SHP77 (cell line): ENCODE measurements at places on chromosomes 11 and 22.

DNA sequence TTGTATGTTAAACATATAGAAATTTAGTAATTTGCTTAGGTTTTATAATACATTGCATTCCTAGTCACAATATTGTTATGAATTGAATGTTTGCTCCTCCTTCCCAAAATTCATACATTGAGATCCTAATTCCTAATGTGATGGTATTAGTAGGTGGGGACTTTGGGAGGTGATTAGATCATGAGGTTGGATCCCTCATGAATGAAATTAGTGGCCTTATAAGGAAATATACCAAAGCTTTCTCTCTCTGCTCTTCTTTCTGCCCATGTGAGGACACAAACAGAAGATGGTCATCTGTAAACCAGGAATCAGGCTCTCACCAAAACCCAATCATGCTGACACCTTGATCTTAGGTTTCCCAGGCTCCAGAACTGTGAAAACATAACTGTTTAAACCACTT, 41.3 kb upstream of the POU2AF2 start:
- DNase-seq: no peak

- peak; percentile 31 for DNase-seq
Measured at GRCh38 chr11:48116437-48117228, 100.0 kb upstream of the OR4B1 start.

- no peak for DNase-seq
Measured at GRCh38 chr11:3879967-3880542, 24.6 kb downstream of the STIM1 start.

DNA sequence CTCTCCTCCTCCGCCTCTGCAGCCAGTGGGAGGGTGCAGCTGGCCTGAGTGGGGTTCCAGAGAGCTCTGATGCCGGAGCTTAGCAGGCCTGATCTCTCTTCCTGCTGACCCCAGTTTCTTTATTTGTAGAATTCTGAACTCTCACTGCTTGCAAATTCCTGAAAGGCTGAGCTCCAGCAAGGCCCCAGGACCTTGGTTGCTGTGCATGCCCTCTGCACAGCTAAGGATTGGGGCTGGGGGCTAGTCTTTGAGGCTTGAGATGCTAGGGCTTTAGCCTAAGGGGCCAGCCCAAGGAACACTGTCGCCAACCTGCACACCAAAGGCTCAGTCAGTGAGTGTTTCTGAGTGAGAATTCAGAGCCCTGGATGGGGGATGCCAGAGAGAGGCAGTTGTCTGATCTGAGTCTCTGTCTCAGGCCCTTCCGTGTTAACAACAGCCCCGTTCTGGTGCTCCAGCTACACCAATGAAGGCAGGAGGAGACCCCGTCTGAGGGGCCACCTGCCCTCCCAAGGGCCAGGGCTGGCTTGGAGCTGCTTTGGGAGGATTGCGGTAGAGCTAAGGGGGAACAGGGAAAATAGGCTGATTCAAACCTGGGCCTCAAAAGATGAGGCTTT, 106.0 kb upstream of the LMO1 start:
- no peak for DNase-seq

DNA sequence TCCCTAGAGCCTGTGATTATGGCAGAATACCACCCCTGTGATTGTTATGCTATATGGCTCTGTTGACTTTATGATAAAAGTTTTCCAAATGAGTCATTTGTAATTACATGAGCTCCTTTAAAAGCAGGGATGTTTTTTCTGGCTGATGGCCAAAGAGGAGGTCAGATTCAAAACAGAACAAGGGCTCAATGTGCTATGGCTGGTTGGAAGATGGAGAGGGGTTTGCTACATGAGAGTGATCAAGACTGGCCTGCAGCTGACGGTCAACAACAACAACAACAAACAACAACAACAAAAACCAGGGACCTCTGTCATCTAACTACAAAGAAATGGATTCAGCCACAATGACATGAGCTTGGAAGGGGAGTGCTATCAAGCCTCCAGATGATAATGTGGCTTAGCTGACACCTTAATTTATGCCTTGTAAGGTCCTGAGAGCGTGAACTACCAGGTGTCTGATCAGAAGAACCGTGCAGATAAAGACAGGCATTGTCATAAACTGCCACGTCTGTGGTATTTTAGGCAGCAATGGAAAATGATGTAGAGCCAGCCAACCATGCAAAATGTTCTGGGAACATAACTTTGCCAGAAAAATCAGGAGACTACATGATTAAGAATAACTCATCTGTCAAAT, 47.2 kb downstream of the PIWIL3 start:
- peak; percentile 75 for DNase-seq

GRCh38 chr11:86699040-86699791, 26.8 kb upstream of the ME3 start:
- DNase-seq: no peak

DNA sequence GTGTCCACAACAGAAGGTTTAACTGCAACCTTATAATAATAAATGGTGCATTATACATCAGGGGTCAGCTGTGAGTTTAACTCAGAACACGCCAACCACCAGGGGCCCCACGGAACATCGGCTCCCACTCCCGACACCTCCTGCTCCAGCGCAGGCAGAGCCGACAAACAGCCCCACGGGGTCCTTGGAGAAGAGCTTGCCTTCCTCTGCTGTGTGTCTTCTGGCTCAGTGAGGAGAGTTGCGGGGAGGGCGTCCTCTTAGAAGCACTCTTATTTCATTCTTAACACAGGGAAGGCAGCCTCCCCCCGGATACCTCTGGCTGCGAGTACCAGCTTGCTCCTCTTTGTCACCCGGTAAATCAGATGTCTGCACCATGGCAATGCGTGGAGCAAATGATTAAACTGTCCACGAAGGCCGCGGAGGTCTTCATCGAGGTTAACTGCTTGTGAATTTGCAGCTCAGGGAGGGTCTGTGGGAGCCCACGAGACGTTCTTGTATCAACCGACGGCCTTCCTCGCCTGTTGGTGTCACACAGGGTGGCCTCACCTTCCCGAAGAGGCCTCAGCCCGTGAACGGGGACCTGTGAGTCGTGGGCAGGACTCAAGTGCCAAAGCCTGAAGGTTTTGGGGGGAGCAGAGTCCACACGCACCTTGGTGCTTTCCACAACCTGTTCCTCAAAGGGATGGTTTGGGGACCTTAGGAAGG, 464.0 kb downstream of the BRD1 start:
- no peak for DNase-seq

DNA sequence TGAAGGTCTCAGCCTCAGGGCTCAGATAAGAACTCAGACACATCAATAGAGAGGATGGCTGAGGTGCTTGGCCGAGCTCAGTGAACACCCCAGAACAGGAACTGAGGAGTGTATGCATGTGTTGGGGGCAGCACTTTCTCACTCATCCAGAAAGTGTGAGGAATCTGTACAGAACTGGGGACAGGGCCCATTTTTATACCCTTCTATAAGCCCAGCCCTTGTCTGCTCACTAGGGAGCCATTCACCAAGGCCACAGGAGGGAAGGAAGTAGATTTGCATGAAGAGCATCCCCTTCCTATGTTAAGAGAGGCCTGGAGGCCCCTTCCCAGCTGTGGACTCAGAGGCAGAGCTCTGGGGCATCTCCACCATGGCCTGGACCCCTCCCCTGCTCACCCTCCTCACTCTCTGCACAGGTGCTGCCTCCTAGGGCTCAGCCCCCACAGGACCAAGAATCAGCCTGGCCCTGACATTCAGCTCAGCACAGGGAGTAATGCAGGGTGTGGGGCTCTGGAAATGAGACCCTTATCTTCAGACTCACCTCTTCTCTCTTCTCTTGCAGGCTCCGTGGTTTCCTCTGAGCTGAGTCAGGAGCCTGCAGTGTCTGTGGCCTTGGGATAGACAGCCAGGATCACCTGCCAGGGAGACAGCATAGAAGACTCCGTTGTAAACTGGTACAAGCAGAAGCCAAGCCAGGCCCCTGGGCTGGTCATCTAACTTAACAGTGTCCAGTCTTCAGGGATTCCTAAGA, 39.9 kb upstream of the GGTLC2 start:
- DNase-seq: no peak

DNA sequence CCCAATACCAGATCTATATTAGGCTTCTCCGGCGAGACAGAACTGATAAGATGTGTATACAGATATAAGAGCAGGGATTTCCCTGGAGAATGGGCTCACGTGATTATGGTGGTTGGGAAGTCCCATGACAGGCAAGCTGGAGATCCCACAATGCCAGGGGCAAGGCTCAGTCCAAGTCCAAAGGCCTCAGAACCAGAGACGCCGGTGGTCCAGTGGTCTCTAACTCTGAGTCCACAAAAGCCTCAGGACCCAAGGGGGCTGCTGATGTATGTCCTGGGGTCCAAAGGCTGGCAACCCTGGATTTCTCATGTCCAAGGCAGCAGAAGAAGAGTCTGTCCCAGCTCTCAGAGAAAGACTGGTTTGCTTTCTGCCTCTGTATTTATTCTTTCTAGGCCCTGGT, 15.8 kb upstream of the OSBPL5 start:
- no peak for DNase-seq

DNA sequence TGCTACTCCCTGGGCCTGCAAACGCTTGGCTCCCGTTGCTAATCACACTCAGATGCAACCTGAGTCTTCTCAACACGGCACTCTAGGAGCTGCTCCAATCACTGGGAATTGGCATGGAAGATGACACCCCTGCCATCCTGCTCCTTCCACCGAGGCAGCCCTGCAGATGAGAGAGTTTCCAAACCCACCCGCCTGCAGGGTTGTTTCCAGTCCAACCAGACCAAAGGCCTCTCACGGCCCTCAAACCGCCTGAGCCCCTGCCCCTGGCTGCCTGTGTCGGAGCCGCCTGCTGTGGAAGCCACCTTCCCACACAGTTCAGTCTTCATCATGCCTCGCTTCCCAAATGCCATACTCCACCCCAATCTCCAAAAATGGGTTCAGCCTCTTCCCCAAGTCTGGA, 36.8 kb upstream of the TP53I11 start:
- no peak for DNase-seq
